HT1080 (cell line): ENCODE measurements at places on chromosomes 13 and 19. TPM values are rescaled to one million over a fixed set of nuclear protein-coding genes. Genes with fewer than 3 reads are reported as not detected.

- no peak for DNase-seq
Measured at GRCh38 chr19:46602392-46603194, 1.5 kb downstream of the CALM3 start.

DNA sequence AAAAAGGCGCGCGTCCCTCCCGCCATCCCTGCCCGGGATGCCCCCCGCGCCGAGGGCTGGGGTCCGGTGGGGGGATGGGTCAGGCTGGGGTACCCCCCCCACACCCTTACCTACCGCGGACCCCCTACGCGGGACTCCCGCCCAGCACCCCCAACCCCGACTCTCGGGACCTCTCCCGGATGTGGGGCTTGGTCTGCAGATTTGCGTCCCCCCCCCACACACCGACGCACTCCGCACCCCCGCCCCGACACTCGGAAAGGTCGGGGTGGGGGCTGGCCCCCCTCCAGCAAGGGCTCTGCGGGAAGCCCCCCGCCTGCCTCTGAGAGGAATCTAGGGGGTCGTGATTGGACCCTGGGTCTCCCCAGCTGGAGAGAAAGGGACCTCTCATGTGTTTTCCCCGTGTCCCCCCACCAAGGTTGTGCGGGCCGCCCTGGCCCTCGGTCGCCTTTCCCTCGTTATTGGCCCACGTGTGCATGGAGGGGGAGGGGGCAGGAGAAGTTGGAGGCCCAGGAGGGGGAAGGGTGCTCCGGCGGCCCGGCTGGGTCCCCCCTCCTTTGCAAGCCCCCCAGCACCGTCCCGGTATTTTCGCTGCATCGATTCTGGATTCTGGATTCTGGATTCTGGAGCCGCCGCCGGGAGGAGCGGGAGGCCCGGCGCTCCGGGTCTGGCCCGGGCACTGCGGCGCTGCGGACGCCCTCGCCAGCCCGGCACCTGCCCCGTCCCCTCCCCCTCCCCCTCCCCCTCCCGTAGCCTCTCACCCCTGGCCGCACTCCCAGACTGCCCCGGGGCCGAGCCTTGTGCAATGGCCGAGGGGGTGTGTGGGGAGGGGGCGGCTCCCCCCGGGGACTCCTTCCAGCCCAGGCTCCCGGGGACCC, 607 bp downstream of the NFIC start:
- DNase-seq = peak; percentile 28

GRCh38 chr19:4444765-4445741, 12.5 kb downstream of the UBXN6 start:
- DNase-seq = no peak

DNA sequence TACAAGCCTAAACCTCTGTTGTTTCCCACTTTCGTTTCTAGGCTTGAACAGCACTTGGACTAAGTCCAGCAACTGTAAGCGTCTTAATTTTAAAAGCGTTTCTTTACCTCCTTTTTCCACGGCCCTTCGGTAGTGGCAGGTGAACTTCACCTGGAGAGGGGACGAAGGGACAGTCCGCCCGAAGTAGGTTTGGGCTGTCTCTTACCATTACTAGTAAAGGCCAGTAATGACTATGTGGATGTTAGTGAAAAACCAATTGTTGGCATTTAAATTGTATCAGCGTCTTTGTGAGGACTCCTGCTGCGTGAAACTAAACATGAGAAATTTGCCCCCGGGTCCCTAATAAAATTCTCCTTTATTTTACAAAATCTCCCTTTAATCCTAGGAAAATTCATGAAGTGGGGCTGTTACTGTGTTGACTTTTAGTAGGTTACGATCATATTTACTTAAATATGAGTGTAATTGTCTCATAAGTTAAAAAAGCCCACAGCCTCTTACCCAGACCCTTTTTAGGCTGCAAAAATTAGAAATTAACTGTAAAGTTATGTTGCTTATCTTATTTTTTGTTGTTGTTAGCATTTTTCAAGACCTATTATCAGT, 983 bp downstream of the ITM2B start:
- no peak for DNase-seq

DNA sequence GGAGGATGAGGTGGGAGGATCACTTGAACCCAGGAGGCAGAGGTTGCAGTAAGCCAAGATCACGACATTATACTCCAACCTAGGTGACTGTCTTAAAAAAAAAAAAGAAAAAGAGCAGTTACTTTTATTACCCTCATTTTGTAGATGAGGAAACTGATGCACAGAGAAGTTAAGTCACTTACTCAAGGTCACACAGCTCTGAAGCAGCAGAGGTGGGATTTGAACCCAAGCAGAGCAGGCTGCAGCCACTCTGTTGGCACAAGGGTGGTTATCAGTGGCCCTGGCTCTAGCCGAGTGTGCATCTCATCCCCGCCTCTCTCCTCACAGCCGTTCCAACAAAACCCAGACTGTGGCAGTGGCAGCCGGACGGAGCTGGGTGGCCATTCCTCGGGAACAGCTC, 7.6 kb downstream of the IL27RA start:
- no peak for DNase-seq

DNA sequence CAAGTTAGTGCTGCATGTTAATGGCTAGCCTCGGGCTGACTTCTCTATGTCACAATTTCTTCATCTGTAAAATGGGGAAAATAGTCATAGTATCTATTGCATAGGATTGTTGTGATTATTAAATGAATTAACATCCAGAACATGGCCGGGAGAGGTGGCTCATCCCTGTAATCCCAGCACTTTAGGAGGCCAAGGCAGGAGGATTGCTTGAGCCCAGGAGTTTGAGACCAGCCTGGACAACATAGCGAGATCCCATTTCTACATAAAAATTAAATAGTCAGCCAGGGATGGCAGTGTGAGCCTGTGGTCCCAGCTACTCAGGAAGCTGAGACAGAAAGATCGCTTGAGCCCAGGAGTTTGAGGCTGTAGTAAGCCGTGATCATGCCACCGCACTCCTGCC, 21.8 kb upstream of the FBL start:
- no peak for DNase-seq

GRCh38 chr13:105220063-105220462, 1315.4 kb downstream of the EFNB2 start:
- no peak for DNase-seq

GRCh38 chr13:95874286-95874685, 178.9 kb downstream of the UGGT2 start:
- DNase-seq = no peak

- DNase-seq = peak; percentile 8
Measured at GRCh38 chr19:8592231-8593009, 15.2 kb upstream of the MYO1F start.

- no peak for DNase-seq
Measured at GRCh38 chr13:57784633-57785032, 153.1 kb downstream of the PCDH17 start.

DNA sequence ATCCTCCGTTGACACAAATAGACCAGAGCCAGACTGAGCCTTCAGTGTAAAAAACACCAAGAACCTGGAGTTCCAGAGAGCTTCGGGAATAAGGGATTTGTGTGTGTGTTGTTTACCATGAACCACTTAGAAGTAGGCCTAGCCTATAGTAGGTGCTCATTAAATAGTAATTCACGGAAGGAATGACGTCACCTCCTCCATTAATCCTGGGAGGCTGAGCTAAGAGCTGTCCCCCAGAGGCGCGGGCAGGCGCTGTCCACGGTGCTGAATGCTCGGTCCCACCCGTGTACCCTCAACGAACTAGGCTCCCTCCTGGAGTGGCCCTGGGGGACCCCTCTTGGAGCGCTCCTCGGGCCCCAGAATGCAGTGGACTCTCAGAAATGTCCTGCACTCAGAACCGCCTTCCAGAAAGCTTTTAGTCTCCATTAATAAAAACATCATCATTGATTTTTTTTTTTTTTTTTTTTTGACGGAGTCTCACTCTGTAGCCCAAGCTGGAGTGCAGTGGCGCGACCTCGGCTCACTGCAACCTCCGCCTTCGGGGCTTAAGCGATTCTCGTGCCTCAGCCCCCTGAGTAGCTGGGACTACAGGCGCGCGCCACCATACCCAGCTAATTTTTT, 6.5 kb downstream of the UNC13A start:
- no peak for DNase-seq

DNA sequence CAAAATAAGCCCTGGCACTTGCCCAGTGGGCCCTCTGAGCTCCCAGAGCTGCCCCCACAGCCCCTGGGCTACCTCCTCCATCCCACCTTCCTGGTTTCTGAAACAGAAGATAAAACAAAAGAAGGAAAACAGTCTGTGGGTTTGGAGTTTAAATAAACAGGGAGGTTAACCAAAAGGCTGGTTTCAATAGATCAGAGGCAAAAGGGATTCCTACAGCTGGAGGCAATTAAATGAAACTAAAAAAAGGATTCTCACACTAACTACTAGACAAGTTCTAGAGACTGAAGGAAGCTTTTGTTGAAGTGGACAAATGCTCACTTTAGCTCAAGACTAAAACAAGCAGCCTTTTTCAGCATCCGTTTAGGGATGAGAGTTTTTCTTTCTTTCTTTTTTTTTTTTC, 569.8 kb downstream of the FGF9 start:
- DNase-seq = no peak

GRCh38 chr13:62910541-62911060, 1495.0 kb upstream of the PCDH20 start:
- DNase-seq = no peak

- no peak for DNase-seq
Measured at GRCh38 chr13:99572921-99573320, 71.6 kb downstream of the TM9SF2 start.

GRCh38 chr13:27679896-27680295, 58.2 kb downstream of the POLR1D start:
- peak; percentile 36 for DNase-seq

GRCh38 chr13:35978607-35979316, 152.4 kb downstream of the DCLK1 start:
- peak; percentile 54 for DNase-seq

DNA sequence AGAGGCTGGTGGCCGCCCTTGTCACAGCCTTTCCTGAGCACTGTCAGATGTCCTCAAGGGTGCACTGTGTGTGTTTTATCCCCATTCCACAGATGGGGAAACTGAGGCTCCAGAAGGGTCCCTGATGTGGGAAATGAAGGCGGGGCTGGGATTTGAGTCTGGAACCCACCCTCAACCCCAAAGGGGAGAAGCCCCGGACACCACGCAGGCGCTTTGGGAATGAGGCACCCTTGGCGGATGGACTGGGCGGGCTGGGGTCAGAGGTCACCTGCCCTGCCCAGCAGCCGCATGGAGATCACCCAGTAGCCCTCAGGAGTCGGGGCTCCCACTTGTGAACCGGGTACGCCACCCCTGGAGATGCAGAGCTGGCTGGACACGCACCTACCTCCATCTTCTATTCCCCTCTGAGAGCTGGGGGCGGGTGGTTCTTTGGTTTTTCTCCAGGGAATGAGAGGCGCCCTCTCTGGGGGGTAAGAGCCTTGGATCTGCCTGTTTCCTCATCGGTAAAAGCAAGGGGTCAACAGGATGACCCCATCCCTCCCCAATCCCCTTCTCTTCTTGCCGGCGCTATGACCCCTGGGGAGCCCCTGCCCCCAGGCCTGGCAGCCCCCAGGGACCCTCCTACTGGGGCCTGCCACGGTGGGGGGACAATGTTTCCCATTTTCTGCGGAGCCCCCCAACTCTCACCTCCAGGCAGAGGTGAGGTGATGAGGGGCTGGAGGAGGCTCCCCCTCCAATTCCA, 8.3 kb upstream of the ONECUT3 start:
- no peak for DNase-seq

- DNase-seq = no peak
Measured at GRCh38 chr13:20270163-20270865, 38.2 kb upstream of the GJB6 start.

GRCh38 chr13:36979361-36980050, 19.6 kb downstream of the ALG5 start:
- no peak for DNase-seq

DNA sequence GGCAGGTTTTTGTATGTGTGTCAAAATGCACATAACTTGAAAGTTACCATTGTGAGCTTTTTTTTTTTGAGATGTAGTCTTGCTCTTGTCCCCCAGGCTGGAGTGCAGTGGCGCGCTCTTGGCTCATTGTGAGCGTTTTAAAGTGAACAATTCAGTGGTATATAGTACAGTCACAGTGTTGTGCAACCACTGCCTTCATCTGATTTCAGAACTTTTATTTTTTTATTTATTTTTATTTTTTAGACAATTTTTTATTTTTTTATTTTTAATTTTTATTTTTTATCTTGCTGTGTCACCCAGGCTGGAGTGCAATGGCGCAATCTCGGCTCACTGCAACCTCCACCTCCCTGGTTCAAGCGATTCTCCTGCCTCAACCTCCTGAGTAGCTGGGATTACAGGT, 15.0 kb downstream of the SLC25A42 start:
- DNase-seq = no peak

DNA sequence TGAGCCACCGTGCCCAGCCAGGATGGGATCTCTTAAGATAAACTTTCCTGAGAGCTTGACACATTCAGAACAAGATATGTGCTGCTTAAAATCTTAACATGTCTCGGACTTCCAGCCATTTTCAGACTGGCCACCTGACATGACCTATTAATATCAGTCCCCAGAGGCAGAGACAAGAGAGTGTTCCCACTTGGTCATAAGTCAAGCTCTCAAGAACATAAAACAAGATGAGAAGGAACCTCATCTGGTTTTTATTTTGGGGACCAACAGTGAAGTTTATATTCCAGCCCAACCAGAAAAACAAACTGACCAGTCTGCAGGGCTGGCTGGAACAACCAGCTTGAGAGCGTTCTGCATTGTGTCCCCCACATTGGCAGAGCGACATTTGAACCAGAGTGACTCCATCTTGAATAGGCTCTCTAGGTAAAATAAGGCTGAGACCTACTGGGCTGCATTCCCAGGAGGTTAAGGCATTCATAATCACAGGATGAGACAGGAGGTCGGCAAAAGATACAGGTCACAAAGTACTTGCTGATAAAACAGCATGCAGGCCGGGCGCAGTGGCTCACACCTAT, 21.8 kb upstream of the PLEKHF1 start:
- no peak for DNase-seq

DNA sequence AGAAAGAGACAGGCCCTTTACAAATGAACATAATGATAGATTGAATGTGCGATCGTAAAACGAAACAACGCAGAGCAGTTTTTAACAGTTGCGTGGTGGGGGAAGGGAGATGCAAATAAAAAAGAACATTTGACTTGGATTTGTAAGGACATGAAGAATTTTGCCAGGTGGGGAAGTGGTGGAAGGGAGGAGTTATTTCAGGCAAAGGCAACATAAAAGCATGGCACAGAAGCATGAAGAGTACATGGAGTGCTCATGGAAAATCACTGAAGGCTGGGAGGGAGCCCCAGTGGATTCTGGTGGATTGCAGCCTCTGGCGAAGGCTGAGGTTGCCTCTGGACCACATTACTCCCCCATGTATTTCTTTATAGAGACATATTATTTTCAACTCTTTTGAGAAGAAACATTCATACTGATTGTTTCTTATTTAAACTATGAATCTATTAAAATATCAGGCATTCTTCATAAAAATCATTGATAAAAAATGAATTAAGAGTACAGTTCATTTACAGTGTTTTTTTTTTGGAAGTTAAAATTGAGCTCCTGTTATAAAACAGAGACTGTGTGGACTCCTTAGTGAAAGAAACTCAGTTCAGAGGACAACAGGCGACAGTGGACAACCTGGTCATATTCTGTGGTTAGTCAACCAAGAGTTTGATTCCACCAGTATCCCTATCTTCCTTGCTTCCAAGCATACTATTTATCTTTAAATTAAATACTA, 57.5 kb downstream of the STARD13 start:
- DNase-seq = no peak

The PRRG2 gene
- 0.70 and 1.1 TPM in 2 replicates for total RNA-seq

The PDS5B gene
- total RNA-seq = 13.1 and 17.0 TPM in 2 replicates

The IGSF23 gene
- total RNA-seq = not detected in 2 replicates

The DEDD2 gene
- 38.2 and 43.6 TPM in 2 replicates for total RNA-seq

The ERICH6B gene
- not detected in 2 replicates for total RNA-seq

The RNF17 gene
- total RNA-seq = 6.8 TPM in 2 replicates

The B3GNT8 gene
- not detected in 2 replicates for total RNA-seq

The FAM124A gene
- 1.6 and 1.7 TPM in 2 replicates for total RNA-seq
